ENCODE measurements at places on chromosomes 5 and 9.

- no peak for DNase-seq
These were observed 43.6 kb upstream of the TRAF1 start for GRCh38 chr9:120970244-120970643.

DNA sequence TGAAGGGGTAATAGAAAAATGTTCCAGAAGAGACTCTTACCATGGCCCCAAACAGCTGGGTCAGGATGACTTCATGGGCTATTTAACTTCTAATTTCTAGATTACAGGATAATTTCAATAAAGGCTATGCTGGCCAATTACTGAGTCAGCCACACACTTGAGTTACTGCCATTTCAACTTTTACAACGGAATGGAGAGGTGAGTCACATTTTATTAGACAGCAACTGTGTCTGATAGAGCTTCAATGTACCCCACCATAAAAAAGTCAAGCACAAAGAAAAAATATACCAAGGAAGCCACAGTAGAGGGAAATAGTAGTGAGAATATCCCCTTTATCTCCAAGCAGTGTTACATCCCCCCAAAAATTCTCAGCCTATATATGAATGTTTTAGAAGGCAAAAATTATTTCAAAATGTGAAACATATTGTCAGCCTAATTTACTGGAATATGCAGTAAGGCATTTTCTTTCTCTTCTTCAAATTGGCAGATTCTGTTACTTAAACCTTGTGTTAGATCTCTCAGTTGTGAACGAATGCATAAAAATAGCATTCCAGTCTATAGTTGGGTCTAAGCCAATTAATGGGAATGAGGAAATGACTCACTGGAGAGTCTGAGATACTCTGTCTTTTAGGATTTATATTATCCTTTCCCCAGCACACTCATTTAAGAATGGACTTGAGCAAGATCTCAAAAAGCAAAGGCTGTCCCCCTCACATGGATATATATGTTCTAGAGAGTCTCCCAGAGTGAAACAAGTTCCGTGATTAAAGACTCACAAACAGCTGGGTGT lies 47.1 kb upstream of the RAI14 start:
- no peak for DNase-seq

- DNase-seq, result no peak
These were observed 8.6 kb downstream of the GOLGA1 start for GRCh38 chr9:124932333-124932732.

DNA sequence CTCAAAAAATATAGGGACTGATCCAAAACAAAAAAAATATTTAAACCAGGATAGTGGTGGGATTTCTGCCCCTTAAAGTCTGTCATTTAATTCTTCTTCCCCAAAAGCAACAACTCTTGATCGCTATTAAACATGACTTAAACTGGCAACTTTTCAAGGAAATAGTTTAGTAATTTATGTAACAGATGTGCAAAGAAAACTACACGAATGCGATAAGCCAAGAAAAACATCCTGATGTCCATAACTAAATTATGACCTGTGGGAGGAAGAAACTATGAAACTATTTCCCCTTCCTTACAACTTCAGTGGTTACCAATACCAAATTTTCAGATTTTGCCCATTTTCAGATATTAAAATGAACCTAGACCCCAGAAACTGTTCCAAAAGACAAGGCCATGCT lies 31.5 kb downstream of the CLINT1 start:
- DNase-seq, result no peak

DNA sequence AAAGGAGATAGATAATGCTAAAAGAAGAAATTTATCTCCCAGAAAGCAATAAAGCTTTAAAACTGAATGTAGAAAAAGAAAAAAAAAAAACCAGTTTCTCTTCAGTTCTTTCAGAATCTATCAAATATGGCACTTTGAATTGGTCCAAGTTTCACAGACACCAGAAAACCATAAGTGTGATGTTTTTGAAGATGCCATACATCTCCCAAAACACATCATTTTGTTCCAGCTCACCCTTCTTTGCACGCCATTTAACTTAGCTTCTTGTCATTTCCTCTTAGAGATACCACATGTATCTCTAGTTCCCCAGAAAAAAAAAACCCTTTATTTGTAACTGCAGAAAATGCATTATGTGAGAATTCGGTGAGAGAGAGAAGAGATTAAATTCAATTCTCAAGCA lies 46.1 kb upstream of the MAMDC2 start:
- no peak for DNase-seq

GRCh38 chr9:112433499-112434392 lies 52.9 kb upstream of the KIAA1958 start:
- no peak for DNase-seq

- DNase-seq, result no peak
These were observed 146.6 kb downstream of the SLC24A2 start for GRCh38 chr9:19642256-19642655.

DNA sequence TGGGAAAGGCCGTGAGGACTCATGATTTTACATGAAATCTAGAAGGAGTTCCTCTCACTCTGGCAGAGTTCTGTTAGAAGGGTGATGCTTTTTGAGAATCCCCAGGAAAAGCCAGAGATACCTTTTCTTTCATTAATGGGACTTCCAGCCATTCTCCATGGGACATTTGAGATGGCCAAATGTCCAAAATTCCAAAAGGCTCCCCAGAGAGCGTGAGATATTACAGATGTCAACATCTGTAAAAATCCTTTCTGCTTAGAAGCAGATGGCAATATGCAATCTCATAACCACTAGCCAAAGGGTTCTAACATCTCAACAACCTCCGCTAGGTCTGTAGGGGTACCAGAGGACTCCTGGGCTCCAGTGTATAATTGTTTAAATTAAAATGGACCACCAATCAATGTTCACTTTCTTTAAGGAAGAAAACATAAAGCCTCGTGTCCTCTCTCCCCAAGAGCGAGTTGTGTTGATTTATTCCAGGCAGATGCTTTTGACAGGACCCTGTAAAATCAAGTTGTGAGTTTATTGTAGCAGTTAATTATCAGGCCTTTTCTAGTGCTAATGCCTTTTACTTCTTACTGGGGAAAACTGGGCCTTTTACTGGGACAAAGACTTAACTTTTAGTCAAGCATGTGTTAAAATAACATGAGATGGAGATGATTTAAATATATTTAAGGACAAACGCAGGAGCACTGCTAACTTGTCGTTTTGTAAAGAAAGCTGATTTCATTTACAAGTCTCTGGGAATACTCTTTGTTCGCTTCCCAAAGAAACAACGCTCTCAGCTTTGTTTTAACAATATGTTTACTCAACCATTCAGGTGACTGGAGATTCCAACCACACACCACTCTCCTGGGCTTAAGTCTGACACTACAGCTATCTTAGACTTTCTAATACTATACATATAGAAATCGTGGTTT lies 4.8 kb downstream of the GAS1 start:
- no peak for DNase-seq

DNA sequence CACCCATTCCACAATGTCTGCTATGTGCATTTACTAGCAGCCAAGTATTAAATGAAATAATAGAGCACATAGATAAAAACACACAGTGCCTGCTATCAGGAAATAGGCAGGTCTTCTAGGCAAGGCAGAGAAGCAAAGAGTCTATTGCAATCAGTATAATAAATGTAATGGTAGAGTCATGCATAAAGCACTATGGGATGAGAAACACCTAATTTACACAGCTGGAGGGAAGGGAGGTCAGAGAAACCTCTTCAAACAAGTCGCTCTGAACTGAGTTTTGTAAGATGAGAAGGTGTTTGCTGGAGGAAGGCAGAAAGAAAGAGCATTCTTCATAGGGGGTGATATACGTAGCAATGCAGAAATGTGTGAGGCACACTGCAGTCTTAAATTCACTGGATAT lies 341.0 kb upstream of the DMAC1 start:
- DNase-seq, result no peak

DNA sequence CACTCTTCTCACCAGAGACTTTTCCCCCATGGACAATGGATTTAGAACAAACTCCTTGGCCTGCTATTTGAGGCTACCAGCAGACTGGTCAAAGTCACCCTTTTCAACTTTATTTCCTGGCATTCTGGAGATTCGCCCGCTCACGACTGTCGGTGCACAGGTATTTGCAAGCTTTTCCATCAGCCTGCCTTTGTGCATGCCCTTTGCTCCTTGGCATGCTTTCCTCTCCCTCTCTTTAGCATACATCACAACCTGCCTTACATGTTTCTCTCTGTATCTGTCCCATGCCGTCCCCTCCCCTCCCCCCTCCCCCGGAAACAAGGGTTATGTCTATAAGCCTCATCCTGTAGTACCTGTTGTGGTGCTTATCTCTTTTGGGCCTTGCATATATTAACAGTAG lies 257.1 kb downstream of the AOPEP start:
- DNase-seq, result no peak

DNA sequence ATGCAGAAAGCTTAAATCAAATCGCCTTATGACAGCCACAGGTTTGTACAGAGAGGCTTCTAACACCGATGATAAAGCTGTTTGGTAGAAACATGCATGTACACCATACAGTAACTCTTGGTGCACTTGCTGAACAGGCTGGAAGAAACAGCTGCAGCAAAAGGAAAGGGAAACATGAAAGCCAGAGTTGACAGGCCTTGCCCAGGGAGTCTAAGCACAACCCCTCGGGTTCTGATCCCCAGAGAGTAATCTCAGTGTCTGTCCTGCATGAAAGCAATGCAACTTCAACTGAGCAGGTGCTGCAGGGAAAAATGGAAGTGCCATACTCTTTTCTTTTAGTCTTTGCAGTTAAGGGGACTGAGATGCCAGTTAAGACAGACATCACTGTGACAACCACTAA lies 419.9 kb downstream of the BNC2 start:
- no peak for DNase-seq

DNA sequence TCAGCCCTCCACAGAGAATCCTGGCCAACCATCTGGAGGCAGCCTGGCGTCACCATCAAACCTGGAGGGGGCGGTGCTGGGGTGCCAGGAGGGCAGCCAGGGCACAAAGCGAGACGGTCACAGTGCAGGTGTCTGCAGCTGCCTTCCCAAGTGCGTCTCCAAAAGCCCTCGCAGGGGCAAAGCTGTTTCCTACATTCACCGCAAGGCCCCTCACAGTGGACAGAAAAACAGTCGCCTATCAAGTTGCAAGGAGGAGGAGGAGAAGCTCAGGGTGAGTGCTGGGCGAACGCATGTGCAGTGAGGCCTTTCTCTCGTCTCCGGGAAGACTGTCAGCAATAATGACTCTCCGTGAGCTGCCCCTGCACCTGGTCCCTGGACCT lies 18.0 kb upstream of the LHX3 start:
- no peak for DNase-seq

DNA sequence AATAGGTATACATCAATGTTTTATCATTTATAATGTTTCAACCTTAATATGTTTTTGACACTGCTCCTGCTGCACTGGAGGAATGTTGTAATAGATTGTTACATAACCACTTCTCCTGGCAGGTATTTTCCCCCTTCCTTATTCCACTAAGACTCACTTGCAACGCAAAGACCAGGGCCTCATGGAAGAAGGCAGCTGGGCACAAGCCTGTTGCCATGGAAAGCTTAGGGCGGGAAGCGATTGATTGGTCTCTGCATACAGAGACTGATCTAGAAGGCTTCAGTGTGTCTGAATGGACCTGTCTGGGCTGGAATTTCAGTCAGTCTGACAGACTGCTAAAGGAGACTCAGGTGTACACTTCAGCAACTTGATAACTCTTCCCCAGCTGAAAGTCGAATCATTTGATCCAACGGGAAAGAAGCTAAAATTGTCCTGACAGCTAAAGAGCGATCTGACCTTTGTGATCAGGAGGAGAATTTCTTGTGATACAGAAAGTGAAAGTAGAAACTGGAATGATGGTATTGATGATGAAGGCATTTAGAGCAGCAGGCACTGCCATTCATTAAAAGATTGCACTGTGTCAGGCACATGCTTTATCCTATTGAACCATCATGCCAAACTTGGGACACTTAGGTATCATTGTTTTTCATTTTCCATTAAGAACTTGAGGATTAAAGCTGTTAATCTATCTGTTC lies 65.1 kb downstream of the GRIA1 start:
- no peak for DNase-seq

- no peak for DNase-seq
These were observed 129.2 kb upstream of the TNPO1 start for GRCh38 chr5:72687288-72687687.

- no peak for DNase-seq
These were observed 1.4 kb downstream of the ZBTB26 start for GRCh38 chr9:122929796-122930354.

DNA sequence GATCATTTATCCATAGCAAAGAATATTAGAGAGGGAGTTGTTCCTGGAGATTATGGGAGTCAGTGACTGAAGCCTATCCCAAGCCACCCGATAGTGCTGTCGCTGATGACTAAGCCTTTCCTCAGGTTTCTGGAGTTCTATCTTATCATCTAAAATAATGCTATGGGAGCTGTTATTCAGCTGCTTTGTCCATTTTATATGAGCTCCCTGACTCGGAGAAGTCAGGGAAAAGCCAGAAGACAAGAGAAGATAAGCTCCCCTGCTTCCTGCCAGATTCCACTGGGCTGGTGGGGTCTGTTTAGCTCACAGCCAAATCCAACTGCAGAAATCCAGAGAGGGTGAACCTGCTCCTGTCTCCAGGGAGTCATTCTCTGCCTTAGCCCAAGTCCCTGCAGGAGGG lies 148.2 kb downstream of the DROSHA start:
- no peak for DNase-seq

- DNase-seq, result no peak
These were observed 196.3 kb downstream of the ERCC6L2 start for GRCh38 chr9:96071815-96072124.

- peak; percentile 33 for DNase-seq
These were observed 1.1 kb downstream of the HNRNPA0 start for GRCh38 chr5:137752905-137753690.

DNA sequence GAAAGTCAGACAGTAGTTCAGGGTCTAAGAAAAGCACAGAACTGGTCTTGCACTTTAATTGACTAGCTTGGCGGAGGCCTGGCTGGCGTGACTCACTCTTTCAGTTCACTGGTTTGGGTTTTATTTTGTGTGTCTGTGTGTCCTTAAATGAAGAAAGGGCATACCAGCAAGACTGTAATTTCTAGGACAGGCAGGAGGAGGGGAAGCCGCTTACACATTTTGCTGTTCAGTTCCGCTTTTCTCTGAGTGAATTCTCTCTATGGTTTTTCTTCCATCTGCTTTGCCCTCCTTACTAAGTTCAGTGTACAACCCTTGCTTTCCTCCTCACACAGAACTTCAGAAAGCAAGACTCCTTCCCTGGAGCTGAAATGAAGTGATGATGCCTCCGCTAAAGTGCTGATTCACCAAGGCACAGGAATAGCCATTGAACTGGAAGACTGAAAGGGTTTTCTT lies 150.8 kb downstream of the MEF2C start:
- no peak for DNase-seq

GRCh38 chr9:1207686-1208085 lies 157.5 kb downstream of the DMRT2 start:
- no peak for DNase-seq

DNA sequence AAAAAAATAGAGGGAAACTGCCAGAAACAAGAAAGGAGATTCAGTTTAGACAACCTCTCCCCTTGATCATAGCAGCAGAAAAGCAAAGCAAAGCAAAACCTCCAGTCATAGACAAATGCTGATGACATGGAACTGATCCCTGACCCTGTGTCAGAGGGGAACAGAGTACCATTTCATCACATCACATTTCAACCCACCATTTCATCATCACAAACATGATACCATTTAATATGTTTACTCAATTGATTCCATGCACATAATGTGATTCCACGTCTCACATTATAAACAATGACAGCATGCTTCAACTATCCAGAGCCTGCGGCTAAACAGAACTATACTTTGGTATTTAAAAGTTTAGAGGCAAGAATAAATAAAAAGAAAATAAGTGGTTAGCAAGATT lies 28.7 kb upstream of the ACOT12 start:
- DNase-seq, result no peak
